ENCODE measurements at places on chromosomes 3 and 15.

DNA sequence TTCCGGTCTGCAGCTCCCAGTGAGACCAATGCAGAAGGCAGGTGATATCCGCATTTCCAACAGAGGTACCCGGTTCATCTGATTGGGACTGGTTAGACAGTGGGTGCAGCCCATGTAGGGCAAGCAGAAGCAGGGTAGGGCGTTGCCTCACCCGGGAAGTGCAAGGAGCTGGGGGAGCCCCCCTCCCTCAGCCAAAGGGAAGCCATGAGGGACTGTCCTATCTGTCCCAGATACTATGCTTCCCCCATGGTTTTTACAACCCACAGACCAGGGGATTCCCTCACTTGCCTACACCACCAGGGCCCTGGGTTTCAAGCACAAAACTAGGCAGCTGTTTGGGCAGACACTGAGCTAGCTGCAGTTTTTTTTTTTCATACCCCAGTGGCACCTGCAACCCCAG is 71.8 kb downstream of the CPNE4 start:
- DNase-seq: no peak

DNA sequence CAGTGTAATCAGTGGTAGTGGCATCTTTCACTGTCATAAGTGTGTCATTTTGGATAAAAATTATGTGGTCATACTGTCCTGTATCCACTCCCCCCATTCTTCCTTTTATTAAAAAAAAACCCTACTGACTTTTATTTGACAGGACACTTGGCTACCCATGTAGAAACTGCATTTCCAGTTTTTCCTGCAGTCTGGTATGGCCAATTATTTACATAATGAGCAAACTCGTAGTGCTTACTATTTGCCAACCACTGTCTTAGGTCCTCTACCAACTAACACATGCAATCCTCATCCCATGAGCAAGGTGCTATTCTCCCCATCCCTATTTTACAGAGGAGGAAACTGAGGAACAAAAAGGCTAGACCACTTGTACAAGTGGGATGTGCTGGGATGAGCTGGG is 129.1 kb downstream of the MECOM start:
- DNase-seq: no peak

DNA sequence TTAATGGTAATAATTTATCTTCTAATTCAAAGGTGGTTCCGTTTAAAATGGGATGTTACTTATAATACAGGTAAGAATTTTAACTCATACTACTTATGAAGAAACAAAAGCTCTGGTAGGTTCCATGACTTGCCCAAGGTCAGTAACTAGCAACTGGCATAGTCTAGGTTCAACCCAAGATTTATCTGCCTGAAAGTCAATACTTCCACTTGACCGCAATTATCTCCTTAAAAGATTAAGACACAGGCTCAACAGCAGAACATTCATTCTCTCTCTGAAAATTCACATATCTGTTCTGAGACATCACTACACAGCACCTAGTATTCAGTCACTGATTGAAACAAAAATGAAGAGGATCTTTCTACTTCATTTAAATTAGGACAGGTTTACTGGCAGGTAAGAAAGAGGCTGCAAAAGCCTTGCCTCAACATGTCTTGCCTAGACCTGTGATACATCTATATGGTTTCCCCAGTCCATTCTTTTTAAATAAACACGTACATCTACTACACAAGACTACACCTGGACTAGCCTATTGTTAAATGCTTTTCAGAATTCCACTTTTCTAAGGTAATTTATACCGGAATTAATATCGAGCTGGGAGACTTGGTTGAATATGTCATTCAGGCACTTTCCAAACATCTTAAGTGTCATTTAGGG is 1.2 kb downstream of the CSNK1G1 start:
- DNase-seq: no peak

DNA sequence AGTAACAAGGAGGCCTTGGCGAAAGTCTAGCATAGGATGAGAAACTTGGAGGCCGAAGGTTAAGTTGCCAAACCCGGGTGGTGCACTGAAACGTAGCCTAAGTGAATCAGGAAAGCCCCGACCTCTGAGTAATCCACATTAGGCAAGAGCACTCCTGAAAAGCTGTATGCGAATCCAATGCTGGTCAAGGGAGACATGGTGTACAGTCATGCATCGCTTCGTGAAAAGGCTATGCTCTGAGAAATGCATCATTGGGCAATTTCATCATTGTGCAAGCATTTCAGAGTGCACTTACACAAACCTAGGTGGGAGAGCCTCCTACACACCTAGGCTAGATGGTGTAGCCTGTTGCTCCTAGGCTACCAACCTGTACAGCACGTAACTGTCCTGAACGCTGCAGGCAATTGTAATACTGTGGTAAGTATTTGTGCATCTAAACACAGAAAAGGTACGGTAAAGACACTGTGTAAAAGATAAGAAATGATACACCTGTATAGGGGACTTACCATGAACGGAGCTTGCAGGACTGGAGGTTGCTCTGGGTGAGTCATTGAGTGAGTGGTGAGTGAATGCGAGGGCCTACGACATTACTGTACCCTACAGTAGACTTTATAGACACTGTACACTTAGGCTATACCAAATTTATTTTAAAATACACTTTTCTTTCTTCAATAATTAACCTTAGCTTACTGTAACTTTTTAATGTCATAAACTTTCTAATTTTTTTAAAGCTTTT is 222.5 kb downstream of the SHQ1 start:
- DNase-seq: no peak

- peak; percentile 25 for DNase-seq
Measured at GRCh38 chr15:74988007-74988800, 7.2 kb upstream of the SCAMP5 start.

GRCh38 chr3:173395073-173395411 is 2.5 kb upstream of the NLGN1 start:
- DNase-seq: no peak

- DNase-seq: no peak
Measured at GRCh38 chr15:69539345-69539744, 86.7 kb downstream of the RPLP1 start.

DNA sequence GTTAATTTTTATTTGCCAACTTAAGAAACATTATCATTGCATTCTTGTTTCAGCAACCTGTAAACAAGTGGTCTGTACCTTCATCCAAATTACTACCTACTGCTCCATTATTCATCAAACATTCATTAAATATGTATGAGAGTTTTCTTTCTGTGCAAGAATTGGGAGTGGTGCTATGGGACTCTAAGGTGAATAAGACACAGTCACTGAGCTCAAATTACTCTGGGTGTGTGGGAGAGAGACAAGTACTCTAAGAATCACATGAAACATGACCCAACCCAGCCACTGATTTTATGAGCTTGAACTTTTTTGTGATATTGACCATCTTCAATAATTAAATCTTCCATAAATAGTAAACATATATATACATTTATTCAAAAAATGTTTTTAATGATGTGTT is 227.2 kb upstream of the TP63 start:
- no peak for DNase-seq

DNA sequence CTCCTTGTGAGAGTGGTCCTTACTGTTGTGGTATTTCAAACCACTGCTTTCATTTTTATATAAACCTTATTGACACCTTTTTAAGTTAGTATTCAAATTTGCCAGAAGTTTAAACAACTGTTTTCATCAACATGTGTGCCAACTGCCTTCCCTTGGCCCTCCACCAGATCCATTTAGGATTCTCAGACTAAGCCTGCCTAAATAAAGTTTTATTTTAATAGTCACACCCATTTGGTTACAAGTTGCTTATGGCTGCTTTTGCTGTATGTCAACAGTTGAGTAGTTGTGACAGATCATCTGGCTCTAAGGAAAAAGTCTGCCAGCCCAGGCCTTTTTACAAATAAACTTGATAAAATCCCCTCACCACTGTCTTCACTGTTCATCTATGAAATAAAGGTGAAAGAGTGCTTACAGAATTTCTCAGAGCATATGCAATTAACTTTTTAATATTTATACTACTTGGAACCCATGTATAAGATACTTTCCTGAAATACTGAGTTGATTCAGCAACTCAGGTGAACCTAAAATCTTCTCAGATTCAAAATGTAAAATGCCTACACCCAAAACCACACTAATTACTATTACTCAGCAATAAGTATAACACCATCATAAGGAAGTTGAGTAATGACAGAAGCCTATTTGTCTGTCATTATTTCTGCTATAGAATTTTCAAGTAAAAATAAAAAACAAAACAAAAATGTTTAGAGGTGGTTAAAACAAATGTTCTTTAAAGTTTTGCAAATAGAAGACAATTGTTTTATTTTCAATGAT is 35.1 kb downstream of the PEAK1 start:
- no peak for DNase-seq

DNA sequence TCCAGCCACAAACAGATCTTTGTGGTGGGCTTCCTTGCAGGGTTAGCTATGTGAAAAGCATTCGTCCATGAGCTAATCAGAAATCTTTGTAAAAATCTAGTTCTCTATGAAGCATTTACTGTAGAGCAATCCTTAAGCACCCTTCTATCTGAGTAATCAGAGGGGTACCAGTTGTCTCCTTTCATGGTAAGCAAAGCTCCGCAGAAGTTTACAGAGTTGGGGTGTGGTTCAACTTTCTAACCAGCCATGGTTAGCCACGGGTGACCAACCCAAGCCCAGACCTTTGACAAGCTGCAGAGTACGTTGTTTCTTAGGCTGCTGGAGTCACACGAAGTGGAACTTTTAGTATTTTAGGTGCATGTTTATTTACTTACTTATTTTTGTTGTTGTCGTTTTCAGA is 77.4 kb downstream of the FLNB start:
- DNase-seq: no peak

- no peak for DNase-seq
Measured at GRCh38 chr3:142536519-142536918, 42.0 kb downstream of the ATR start.

GRCh38 chr3:111069974-111070771 is 1.4 kb upstream of the NECTIN3 start:
- no peak for DNase-seq
